ENCODE measurements at places on chromosomes 7 and 10.

DNA sequence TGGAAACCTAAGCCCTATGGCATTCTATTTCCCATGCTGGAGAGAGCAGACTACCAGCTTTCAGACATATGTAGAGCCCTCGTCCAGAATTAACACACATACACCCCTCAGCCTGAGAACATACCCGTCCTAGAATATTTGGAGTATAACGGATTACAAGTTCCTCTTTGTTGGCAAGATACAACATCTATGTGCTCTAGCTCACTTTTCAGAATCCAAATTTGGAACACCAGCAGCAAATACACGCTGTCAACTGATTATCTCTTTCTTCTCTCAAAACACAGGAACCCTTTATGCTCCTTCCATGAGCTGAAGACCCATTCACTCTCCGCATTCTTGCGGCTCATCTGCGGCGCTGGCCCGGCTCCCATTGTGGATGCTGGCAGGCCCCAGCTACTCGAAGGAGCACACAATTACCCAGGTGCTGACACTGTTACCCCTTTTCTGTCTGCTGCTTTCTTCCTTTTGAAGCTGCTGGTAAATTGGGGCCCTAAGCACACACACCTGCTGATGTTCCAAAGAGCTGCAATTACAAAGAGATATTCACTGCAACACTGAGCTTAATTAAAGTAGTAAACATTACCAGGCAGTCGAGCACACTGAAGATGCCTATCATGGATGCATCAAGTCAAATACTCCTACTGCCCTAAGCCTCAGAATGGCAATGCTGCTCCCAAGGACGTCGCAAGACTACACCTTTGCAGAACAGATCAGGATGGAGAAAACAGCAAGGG is 70.0 kb downstream of the VOPP1 start:
- DNase-seq, result no peak

DNA sequence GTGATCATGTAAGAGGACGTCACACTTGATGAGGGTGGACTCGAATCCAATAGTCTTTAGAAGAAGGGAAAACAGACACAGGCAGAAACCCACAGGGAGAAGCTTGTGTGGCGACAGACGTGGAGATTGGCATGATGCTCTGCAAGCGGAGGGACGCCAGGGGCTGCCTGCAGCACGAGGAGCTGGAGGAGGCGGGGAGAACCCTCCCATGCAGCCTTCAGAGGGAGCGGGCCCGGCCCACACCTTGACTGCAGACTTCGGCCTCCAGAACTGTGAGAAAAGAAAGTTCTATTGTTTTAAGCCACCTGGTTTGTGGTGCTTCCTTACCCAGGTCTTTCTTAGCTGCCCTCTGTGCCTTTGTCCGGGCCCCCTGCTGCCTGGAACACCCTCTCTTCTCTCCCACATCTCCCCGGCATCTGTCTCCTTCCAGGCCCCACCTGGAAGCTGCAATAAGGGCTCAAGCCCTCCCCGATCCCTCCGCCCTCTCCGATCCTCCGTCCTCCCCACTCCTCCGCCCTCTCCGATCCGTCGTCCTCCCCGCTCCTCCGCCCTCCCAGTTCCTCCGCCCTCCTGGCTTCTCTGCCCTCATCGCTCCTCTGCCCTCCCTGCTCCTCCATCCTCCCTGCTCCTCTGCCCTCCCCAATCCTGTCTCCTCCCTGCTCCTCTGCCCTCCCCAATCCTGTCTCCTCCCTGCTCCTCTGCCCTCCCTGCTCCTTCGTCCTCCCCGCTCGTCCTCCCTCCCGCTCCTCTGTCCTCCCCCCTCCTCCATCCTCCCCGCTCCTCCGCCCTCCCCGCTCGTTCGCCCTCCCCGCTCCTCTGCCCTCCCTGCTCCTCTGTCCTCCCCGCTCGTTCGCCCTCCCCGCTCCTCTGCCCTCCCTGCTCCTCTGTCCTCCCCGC is 17.4 kb upstream of the PRKAG2 start:
- DNase-seq, result no peak

- no peak for DNase-seq
Observed at GRCh38 chr7:141312828-141313521, 238.2 kb upstream of the AGK start.

GRCh38 chr10:63515002-63515763 is 6.0 kb upstream of the REEP3 start:
- DNase-seq, result peak; percentile 76

DNA sequence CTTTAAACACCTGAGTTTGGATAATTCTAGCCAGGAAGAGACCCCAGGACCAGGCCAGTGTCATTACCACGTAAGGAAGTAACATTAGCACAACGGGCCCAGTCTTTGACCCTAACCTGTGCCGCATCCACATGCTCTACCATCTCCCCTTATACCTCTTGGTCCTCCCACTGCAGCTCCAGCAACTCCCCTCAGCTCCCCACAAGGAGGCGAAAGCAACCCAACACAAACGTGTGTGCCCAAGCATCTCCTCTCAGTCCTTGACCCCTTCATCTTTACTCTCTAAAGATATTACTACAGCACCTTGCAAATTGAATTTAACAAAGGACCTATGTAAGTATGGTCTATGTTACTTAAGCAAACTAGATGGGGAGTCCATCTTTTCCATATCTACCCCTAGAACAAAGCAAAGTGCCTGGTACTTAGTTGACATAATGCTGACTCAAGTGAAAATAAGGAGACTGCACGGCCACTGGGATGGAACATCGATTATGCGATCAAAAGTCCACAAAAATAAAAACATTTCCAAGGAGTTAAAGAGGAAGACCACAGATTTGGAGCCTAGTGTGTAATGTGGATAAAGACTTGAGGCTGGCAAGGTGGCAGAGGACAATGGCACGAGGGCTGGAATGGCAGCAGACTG is 147.7 kb downstream of the JAZF1 start:
- DNase-seq, result no peak

DNA sequence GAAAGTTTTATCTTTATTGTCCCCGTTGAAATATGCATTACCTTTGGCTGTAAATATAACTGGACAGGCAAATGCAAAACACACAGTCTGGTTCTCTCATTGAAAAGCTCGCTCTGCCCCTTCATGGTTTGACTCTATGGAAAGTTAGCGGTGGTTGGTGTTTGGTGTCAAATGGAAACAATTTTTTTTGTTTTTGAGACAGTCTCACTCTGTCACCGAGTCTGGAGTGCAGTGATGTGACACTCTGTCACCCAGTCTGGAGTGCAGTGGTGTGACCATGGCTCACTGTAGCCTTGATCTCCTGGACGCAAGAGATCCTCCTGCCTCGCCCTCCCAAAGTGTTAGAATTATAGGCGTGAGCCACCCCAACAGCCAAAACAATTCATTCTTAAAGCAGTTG is 149.7 kb downstream of the LRRC4 start:
- no peak for DNase-seq

DNA sequence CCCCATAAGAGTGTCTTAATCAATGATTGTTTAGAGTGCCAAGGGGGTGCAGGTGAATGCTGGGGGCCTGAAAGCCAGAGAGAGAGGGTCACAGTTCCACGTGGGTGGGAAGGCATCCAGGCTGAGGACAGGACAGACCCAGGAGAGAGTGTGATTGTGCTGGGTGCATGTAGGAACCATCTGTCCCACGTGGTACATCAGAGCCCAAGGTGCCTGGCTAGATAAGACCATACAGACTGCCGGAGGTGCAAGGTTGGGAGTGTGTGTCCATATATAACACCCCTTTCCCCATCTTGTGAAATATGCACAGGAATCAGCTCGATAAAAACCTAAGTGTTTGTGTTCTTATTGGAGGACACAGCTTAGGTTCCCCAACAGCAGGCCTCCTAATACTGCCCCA is 85.5 kb downstream of the WIPF3 start:
- DNase-seq, result no peak

DNA sequence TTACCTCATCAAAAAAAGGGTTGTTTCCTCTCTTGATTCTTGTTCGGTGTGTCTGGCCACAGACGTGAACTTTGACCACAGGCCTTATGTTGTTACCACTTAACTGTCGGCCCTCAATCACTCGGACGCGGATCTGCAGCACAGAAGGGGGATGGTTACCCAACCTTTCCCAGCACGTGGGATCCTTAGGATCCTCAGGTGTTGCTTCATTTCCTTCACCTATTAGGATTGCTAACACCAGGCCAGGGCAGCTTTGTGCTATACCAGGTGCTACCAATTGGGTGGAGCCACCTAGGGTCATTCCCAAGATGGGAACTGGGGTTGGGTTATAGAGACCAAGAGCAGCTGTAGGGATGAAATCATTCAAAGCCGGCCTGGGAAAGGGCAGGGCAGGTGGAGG is 73.4 kb downstream of the MYOF start:
- no peak for DNase-seq

GRCh38 chr7:128794020-128794419 is 2.3 kb downstream of the CCDC136 start:
- no peak for DNase-seq

DNA sequence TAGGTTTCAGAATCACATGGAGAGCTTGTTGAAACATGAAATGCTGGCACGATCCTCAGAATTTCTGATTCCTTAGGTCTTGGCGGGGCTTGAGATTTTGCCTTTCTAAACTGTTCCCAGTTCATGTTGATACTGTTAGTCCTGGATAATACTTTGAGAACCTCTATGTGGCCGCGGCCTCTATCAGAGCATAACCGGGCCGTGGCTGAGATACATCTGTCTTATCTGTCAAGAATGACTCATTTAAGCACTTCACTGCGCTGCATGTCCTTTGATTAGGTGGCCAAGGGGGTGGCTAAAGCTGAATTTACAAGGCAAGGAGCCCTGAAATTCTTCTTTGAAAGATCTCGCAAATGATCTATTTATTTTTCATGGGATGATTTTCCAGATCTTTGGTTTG is 66.9 kb downstream of the GALNT17 start:
- no peak for DNase-seq

- DNase-seq, result no peak
Observed at GRCh38 chr7:116851671-116852070, 10.7 kb upstream of the CAPZA2 start.

- DNase-seq, result no peak
Observed at GRCh38 chr10:228366-228765, 93.1 kb downstream of the ZMYND11 start.

DNA sequence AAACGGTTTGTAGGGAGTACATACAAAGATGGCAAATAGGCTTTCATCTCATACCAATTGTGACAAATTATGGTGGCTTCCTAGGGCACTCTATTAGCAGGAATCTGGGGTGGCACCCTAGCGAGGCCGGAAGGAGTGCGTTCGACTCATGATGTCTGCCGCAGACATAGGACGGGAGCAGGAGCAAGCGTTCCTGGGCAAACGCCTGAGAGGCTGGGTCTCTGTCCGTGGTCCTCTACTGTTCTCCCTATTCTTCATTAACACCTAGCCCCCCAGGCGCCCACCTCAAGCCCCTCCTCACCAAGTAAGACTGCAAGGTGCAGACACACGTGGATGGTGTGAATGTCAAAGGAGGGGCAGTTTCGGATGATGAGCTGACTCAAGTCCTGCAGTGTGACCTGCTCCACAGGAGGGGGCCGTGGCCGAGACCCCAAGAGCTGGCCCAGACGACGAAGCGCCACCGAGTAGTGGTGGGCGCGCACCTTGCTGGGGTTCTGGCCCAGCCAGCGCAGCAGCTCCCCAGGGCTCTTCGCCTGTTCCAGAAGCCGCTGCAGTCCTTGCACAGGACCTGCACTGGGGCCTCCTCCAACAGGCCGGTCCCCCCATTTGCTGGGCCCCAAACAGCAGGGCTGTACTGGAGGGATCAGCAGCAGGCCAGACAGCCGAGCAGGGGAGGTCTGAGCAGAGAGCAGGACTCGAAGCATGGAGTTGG is 1.3 kb downstream of the FASTK start:
- no peak for DNase-seq

DNA sequence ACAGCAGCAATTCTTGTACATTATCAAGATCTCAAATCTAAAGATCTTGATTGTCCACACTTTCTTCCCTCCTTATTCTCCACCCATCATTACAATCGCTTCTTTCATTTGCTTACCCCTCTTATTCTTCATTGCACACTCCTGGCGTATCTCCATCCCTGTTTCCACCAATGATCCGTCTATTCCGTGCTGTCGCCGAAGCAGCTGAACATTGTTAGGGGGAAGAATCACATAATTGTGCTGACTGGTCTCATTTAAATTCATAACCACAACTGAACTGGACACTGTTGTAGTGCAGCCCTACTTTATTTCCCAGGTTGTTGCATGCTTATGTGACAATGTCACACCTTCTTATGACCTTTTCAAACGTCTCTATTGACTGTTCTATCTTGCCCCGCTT is 18.9 kb upstream of the NRP1 start:
- DNase-seq, result no peak

DNA sequence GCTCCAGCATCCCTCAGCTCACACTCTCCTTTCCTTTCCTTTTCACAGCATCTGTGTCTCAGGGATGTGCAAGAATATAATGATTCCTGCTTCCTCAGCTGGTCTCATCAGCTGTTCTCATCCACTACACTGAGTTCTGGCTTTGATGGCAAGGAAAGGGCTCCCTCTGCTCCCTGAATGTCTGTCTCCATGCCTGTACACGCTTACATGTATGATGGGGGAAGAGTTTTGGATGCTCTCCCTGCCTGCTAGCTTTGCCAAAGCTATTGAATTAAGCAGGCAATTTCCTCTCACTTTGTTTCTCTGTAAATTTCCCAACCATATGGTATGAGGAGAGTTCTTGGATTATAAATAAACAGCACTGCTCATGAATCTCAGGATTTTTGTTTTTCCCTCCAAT is 254.5 kb downstream of the SORCS3 start:
- no peak for DNase-seq

GRCh38 chr7:22295402-22296264 is 61.3 kb downstream of the RAPGEF5 start:
- no peak for DNase-seq

- no peak for DNase-seq
Observed at GRCh38 chr10:79063071-79063491, 5.7 kb upstream of the ZMIZ1 start.

DNA sequence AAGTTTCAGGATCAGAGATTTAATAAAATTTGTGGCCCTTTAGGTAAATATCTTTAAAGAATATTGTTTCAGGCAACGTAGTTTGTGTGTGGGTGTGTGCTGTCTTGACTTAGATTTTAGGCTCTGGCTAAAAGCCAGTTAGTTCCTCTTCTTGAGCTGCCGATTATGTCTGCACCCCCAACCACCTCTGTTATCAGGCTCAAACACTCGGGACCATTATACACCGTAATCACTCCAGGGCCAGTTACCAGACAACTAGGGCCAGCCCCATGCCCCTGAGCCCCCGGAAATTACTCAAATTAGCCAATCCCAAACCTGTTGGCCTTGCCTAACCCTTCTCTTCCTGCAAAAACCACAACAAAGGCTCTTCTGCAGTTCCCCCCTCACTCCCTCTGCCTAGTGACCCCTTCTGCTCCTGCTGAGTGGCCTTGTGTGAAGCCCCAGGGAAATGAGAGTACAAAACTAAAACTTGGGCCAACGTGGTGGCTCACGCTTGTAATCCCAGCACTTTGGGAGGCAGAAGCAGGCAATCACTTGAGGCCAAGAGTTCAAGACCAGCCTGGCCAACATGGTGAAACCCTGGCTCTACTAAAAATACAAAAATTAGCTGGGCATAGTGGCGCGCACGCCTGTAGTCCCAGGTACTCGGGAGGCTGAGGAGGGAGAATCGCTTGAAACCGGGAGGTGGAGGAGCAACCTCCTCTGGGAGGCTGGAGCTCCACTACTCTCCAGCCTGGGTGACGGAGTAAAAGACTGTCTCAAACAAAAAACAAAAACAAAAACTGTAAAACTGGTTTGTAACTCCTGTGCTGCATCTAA is 9.2 kb upstream of the HNRNPF start:
- DNase-seq, result no peak

- DNase-seq, result peak; percentile 82
Observed at GRCh38 chr7:46131916-46132795, 211.1 kb upstream of the IGFBP3 start.

Measured in fibroblast of skin of scalp (primary cell).